Activated T-cell treated with anti-CD3 and anti-CD28 coated beads, Interleukin-2, amount 50 U/mL, for 4 hours (primary cell): ENCODE measurements at places on chromosomes 16 and 17. TPM values are rescaled to one million over a fixed set of nuclear protein-coding genes. Genes with fewer than 3 reads are reported as not detected.

The TBC1D3L gene
- total RNA-seq: 5.3 TPM

The HAP1 gene
- total RNA-seq: 0.18 TPM

The CES5A gene
- total RNA-seq: not detected

The ALDH3A1 gene
- total RNA-seq: not detected

The XAF1 gene
- 10.1 TPM for total RNA-seq

The ZNF750 gene
- not detected for total RNA-seq

The ACSM2A gene
- not detected for total RNA-seq

The NDUFAF8 gene
- total RNA-seq: 144 TPM

The ABCA6 gene
- total RNA-seq: 0.08 TPM

The CUEDC1 gene
- total RNA-seq: 0.58 TPM

The TPSD1 gene
- total RNA-seq: 0.38 TPM

The CTRB2 gene
- total RNA-seq: 6.7 TPM

The DPEP2 gene
- total RNA-seq: 0.71 TPM

The GPR142 gene
- total RNA-seq: not detected

The PPM1E gene
- total RNA-seq: 0.03 TPM

The PLD6 gene
- 32.7 TPM for total RNA-seq

The SGF29 gene
- total RNA-seq: 40.3 TPM
